ENCODE measurements at places on chromosomes 1 and 21.

DNA sequence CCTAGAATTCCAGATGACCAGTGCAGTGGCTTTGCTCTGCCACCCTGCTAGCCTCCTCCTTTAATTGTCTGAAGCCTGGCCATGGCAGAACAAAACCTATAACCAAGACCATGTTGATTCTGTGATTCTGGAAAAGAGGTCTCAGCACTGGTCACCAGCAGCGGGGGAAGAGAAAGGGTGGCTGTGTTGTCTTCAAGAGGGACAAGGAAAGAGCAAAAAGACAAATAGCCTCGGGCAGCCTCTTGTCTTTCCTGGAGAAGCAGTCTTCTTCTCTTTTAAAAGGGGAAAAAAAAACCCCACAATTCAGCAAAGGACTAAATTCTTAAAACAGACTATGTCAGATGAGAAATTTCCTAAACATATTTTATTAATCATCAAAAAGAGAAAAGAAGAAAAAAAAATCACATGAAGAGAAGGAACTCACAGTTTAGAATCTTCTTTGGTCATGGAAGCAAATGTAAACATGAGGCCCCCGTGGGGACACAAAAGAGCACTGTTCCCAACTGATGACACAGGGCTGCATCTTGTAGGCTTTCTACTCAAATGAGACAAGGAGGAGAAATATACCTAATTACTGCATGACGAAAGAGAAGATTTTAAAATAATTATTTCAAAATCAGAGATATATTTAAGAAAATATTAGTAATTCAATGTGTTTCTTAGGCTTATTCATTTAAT lies 36.3 kb upstream of the RAP1GAP start:
- DNase-seq, result no peak

- DNase-seq, result no peak
Measured at GRCh38 chr1:74531796-74532195, 19.4 kb upstream of the LRRC53 start.

GRCh38 chr21:45254460-45254930 lies 33.2 kb downstream of the POFUT2 start:
- no peak for DNase-seq

DNA sequence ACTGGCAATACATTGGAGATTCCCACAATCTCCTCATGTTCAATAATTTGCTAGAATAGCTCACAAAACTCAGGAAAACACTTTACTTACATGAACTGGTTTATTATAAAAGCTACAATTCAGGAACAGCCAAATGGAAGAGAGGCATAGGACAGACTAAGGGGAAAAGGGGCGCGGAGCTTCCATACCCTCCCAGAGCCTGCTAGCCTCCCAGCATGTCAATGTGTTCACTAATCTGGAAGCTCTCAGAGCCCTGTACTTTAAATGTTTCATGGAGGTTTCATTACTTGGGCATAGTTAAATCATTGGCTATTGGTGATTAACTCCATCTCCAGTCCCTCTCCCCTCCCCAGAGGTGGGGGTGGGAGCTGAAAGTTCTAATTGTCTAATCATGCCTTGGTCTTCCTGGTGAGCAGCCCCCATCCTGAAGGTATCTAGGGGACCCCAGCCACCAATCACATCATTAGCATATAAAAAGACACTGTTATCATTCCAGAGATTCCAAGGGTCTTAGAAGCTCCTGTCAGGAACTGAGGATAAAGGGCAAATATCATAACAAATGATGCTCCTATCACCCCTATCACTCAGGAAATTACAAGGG lies 10.9 kb upstream of the DMRTB1 start:
- DNase-seq, result no peak

DNA sequence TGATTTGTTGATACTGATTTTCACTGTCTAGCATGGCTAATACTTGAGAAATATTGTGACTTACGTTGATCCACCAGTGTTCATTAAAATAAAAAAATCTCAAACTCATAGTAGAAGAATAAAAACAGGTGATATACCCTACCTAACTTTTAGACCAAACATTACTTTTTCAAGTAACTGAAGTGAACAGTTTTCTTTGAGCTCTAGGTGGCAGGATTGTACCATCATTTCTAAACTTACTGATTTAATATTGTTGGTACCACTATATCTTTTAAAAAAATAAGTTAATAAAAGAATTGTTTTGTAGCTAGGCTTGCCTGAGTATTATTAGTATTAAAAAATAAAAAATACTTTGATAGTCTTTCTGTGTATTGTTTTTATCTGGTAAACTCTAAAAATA lies 21.5 kb downstream of the CDC73 start:
- DNase-seq, result peak; percentile 15

DNA sequence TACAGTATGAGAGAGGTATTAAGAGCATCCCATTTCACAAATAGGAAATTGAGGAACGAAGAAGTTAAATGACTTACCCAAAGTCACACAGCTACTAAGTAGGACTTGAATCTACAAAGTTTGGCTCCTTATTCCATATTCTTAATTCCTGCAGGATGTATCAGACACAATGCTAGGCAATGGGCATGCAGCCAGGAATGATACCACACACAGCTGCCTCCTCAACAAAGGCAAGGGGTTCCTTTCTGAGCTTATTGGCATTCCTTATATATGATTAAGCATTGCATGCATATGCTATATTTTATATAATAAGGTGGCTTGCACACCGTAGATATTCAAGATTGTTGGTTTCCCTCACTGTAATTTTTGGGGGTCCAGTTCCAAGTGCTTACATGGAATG lies 34.2 kb upstream of the JUN start:
- no peak for DNase-seq

- no peak for DNase-seq
Measured at GRCh38 chr1:40976952-40977690, 2.4 kb upstream of the CTPS1 start.

- peak; percentile 58 for DNase-seq
Measured at GRCh38 chr1:6603238-6603914, 707 bp upstream of the KLHL21 start.

Data from CD4-positive, alpha-beta T cell treated with Interleukin-4 for 4 hours (primary cell).